ENCODE measurements at places on chromosomes 11 and 22. TPM values are rescaled to one million over a fixed set of nuclear protein-coding genes. Genes with fewer than 3 reads are reported as not detected.
A peak's percentile ranks its signal among the peaks of the same experiment; 100 is the strongest.

DNA sequence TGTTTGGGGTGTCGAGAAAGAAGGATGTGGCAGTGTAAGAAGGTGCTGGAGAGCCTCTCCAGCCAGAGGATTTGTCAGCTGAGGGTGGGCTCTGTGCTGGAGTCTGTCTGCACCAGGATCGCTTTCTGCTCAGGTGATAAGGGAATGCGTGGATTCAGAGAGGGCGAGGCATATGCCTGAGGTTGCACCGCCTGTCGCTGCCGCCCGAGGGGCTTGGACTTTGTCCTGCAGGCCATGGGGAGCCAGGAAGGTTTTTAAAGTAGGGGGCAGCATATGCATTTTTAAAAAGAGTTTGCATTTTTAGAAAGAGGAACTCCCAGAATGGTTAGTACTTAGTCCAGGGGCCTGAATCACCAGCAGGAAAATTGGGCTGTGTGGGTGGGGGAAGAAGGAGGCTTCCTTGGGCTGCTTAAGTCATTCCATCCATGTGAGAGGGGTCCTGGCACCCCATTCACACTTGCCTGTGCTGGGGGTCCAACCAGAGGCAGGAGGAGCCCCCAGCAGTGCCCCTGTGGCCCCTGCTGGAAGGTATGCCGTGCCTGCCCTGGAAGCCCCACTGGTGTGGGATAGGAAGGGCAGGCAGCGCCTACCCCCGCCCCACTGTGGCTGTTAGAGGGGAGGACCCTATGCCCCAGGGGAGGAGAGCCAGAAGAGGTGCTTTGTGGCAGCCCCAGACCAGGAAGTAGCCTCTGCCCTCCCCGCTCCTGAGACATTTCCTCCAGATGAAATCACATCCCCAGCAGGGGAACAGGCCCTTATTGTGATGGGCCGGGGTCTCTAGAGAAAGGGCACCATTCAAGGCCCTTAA, 35.8 kb upstream of the MYRF start:
- DNase-seq = no peak

- DNase-seq = no peak
Measured at GRCh38 chr22:37407856-37408255, 19.4 kb downstream of the ELFN2 start.

- DNase-seq = peak; percentile 67
Measured at GRCh38 chr22:37260901-37261336, 16.9 kb upstream of the RAC2 start.

Gene TNKS1BP1
- 32.1 TPM for total RNA-seq

GRCh38 chr11:14499178-14499559, 442 bp downstream of the COPB1 start:
- DNase-seq = peak; percentile 54

Gene C11orf21
- not detected for total RNA-seq

GRCh38 chr22:40595497-40596234, 40.9 kb downstream of the MRTFA start:
- no peak for DNase-seq

Gene NCR3LG1
- total RNA-seq = 0.13 TPM

- DNase-seq = no peak
Measured at GRCh38 chr11:74316772-74317505, 5.5 kb upstream of the P4HA3 start.

Gene ATM
- 61.0 TPM for total RNA-seq

- DNase-seq = no peak
Measured at GRCh38 chr22:35578836-35579575, 38.1 kb downstream of the MB start.

DNA sequence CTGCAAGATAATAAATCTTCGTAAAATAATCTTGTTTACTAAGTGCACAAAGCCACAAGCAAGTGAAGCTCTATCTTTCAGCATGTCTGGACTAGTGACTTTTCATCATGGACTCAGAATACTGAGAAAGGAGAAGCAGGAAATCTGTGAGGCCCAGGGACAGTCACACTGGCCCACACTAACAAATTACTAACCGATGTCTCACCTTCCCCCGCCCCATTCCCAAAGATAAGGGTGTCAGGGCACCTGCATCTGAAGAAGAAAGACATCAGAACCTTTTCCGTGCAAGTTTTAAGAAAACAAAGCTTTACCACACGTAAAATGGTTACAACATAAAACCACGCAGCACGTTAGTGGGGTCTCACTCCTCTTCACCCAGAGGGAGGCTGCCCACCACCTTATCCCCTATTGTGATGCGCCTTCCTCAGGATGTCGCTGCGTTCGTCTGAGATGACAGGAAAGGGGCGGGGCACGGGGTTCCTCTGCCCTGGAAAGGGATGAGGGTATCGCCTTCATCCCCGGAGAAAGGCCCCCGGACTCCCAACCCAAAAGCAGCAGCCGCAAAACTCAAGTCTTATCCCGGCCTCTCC, 616 bp downstream of the BTBD10 start:
- DNase-seq = peak; percentile 74

Gene APOBEC3A
- total RNA-seq = not detected

Gene CDON
- total RNA-seq = 1.3 TPM

DNA sequence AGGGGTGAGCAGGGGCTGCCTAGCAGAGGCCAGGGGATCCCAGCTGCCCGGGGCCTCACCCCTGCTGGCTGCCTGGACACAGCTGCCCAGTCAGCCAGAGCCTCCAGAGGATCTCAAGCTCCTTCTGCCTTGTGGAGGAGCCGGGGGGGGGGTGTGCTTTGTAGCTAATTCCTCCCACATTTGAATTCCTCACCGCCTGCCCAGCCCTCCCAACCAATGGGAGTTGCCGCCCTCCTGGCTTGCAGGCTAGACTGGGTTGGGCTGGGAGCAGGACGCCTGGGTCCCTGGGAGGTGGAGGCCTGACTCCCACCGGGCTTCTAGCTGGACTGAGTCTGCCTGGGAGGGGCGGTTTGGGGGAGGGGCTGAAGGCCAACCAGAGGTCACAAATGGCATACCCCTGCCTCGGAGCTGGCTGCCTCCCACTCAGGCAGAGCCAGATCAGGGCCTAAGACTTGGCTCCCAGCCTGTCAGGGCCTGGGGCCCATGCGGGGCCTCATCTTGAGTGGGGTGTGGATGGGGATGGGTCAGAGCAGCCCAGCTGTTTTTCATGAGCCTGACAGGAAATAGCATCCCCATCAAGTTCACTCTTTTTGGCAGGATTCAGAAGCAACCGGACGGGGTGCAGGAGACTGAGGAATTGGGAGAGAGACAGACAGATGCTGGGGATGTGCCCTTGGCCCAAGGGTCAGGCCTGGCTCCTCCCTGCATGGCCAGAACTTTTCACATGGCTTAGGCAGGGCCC, 29.2 kb upstream of the PDE2A start:
- no peak for DNase-seq

- no peak for DNase-seq
Measured at GRCh38 chr11:16793009-16793408, 54.6 kb downstream of the C11orf58 start.

GRCh38 chr11:34502949-34503348, 10.6 kb downstream of the ELF5 start:
- no peak for DNase-seq

Gene PKDREJ
- not detected for total RNA-seq

Gene SCGB1D2
- not detected for total RNA-seq

GRCh38 chr11:111730871-111731591, 35.2 kb downstream of the PPP2R1B start:
- no peak for DNase-seq

Gene DDIAS
- 10.3 TPM for total RNA-seq

DNA sequence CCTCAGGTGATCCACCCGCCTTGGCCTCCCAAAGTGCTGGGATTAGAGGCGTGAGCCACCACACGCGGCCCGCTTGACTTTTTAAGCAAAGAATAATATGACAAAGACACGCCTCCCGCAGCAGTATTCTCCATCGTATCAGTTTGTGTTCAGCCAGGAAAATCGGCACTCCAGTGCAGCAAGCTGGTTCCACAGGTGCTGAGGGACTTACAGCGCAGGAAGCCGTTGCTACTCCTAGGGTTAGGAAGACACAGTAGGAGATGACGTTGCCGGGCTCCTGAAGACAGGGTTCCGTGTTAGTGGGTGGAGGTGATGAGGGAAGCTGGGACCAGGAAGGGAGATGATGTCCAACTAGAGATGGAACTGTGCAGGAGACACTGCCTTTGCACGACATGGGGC, 65.8 kb upstream of the CECR2 start:
- DNase-seq = no peak

- DNase-seq = no peak
Measured at GRCh38 chr11:118338637-118339061, 3.9 kb downstream of the CD3D start.

GRCh38 chr11:628056-628455, 1.1 kb upstream of the SCT start:
- DNase-seq = no peak

Gene MB
- total RNA-seq = not detected

- DNase-seq = no peak
Measured at GRCh38 chr11:122023614-122024250, 92.3 kb downstream of the BLID start.

Gene SNX32
- total RNA-seq = 0.16 TPM

DNA sequence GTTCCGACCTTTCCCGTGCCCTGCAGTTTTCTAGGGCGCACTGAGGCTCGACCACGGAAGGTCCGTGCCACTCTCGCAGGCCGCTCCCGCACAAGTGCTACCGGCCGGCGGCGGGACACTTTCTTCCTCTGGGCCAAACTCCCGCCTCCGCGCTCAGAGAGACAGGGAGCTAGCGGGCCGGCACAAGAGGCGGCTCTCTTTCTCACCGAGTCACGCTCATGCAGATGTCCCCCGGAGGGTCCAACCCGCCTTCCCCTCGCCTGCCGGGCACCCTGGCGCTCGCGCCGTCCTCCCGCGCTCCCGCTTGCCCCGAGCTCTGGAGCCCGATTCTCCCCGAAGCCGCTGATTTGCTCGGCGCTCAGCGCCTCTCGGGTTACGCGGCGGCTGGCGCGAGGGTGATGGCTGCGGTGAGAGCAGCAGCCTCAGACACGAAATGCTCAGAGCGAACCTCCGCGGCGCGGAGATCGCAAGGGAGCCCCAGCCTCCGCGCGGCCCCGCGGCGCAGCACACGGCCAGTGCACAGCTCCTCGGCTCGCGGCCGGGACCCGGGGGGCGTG, 1.0 kb downstream of the LMO1 start:
- DNase-seq = no peak

DNA sequence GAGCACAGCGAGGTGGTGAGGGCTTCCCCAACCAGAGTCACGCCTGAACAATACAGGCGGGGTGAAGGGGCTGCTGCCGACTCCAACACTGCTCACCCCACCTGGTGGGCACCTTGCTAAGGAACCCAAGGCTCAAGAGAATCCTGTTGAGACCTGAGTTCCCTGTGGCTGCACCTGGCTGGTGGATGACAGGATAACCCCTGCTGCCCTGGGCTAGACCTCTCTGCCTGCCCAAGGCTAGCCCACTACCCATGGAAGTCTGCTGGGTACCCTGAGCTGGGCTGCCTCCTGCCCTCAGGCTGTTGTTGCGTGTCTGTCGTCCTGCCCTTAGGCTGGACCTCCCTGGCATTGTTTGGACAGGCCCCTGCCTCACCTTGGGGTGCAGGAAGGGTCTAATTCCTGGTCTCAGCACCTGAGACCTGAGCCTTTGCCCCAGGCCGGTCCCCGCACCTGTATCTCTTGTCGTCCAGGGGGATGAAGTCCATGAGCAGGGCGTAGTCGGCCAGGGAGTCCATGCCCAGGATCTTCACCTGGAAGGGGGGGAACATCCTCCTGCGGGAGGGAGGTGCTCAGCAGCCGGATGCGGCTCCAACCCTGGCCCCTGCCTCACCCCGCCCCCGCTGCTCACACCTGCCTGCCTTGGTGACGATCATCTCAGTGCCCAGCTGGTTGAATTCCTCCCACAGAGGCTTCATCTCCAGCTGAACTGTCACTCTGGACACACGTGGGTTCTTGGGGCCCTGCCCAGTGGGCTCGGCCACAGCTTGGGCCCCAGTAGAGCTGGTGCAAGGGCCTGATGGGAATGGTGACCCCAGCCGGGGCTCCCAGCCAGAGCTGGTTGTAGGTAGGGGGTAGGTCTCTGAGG, 4.9 kb upstream of the NUDT8 start:
- DNase-seq = no peak

Gene SYT12
- 0.13 TPM for total RNA-seq

GRCh38 chr11:128879817-128880216, 11.3 kb upstream of the KCNJ5 start:
- no peak for DNase-seq

Gene KRTAP5-9
- not detected for total RNA-seq

Gene HEPN1
- not detected for total RNA-seq

DNA sequence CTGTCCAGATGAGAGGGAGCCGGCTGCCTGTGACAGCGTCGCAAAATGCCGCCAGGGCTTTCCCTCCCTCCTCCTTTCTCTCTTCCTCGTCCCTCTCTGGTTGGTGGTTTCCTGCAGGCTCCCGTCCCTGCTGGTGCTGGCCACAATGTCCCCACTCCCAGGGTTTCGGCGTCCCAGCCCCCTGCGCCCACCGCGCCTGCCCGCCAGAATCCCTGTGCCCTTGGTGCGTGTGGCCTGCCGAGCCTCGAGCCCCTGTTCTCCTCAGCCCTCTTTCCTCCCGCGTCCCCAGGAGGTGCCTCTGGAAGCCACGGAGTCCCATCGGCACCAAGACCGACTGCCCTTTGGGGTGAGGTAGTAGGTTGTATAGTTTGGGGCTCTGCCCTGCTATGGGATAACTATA, 37.9 kb upstream of the PPARA start:
- DNase-seq = no peak

GRCh38 chr11:121131656-121132055, 30.6 kb downstream of the TECTA start:
- DNase-seq = no peak

Gene GGTLC2
- not detected for total RNA-seq

Gene LDHA
- 913 TPM for total RNA-seq

GRCh38 chr11:6403539-6403938, 13.3 kb downstream of the SMPD1 start:
- no peak for DNase-seq

- no peak for DNase-seq
Measured at GRCh38 chr22:48636746-48637145, 1190.9 kb downstream of the BRD1 start.

GRCh38 chr11:77107950-77108349, 5.3 kb downstream of the OMP start:
- DNase-seq = peak; percentile 67

Gene TTC36
- not detected for total RNA-seq

GRCh38 chr11:86741839-86742805, 58.2 kb upstream of the PRSS23 start:
- peak; percentile 60 for DNase-seq

GRCh38 chr11:83175815-83176214, 17.7 kb upstream of the ANKRD42 start:
- DNase-seq = no peak
